ENCODE measurements at places on chromosomes 1 and 21. TPM values are rescaled to one million over a fixed set of nuclear protein-coding genes. Genes with fewer than 3 reads are reported as not detected.

- DNase-seq: no peak
Observed at GRCh38 chr1:184555665-184556641, 169.1 kb downstream of the C1orf21 start.

DNA sequence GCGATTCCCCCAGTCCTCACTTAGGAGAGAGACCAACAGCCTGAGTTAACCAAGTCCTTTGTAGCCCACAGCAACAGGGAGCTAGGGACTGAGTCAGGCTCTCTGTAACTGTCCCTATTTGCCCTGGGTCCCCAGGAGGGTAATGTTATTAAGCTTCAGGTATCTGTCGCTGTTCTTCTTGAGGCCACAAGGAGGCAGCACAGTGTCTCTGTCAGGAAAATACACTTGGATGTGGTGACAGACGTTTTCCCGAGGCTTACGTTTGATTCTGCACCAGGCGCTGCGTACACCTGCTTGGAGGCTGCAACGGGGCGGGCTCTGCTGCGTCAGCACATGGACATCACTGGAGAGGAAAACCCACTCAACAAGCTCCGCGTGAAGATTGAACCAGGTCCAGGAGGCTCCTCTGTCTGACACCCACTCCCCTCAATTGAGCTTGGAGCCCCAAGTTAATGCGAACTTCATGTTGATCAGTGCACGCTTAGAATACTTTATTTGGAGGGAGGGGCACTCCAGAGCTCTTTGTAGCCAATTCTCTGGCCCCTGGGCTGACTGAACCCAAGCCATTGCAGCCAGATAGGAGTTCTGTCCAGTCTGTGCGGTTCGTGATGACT is 10.7 kb upstream of the ELF3 start:
- peak; percentile 36 for DNase-seq

DNA sequence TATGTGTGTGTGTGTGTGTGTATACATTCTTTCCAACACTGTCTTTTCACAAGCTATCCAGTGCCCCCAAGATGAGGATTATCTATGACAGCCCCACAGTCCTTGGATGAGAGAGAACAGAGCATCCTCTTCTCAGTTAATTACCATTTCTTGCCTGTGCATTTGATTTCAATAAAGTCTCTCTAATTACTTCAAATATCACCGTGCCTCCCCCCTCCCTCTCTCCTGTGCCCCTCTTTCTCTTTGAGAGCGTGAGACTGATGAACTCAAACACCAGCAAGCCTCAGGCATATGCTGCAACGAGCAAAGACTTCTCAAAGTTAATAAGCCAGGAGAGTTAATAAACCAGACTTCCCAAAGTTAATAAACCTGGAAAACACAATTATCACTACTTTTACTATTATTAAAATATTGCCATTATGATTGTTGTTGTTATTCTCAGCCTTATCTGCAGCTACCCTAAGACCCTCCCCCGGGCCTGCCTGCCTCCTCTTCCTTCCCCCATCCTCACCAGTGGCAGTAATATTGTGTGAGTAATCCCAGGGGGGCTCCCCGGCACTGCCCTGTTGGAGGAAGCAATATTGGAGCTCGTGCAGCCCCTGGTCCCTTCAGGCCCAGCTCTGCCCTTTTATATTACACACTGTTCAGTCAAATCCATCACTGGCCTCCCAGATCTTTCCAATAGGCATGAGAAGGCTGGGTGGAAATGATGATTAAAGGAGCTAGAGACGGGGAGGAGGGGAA is 30.9 kb downstream of the LMX1A start:
- DNase-seq: no peak

- DNase-seq: no peak
Observed at GRCh38 chr1:211497489-211498045, 5.6 kb upstream of the RD3 start.

DNA sequence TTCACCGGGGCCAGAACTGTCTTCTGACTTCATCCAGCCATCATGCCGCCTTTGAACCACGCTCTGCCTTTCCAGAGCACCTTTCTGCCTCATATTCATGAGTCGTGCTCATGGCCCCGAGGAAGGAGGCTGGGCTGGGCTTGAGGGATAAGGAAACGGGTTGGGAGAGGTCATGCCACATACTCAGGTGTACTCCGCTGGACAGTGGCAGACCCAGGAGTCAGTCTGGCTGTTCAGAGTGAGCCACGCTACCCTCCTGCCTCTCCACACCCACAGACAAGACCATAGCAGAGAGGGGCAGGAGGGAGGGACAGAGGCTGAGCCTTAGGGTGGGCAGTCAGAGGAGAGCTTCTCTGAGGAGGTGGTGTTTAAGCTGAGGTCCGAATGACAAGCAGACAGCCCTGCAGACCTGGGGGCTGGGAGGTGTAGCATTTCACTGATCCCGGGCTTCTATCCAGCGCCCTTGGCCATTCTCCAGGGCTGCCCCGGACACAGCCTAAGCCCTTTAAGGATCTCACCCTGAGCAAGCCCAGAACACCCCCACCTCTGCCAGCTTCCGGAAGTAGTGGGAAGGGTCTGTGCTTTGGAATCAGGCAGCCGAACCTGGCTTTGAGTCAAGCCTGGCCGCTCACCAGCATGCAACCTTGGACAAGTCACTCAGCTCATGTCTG is 102.3 kb downstream of the LACTBL1 start:
- DNase-seq: no peak

GRCh38 chr1:34984435-34984792 is 733 bp downstream of the TMEM35B start:
- DNase-seq: no peak

DNA sequence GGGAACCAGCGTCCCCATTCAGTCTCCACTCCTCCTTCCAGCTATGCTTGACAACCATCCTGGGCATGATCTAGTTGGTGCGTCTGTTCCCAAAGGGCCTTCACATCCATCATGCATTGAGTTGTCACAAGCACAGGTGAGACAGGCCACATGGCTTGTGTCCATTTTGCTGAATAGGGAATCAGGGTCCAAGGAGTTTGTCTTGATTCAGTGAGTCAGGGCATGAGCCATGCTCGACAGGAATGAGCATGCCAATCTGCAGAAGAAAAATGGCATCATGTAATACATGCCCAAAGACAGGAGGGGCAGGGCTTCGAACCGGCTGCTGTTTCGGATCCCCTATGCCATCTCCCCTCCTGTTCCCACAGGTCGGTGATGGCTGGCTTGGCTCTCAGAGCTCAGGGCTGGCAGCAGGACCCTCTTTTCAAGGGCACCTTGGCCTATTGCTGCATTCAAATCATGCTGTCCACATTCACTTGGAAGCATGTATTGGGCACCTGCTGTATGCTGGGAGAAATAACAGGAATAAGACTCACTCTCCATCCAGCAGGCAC is 44.5 kb downstream of the PKP1 start:
- no peak for DNase-seq

AMY1C gene
- not detected for total RNA-seq

DNAI4 gene
- total RNA-seq: 1.0 TPM

DNA sequence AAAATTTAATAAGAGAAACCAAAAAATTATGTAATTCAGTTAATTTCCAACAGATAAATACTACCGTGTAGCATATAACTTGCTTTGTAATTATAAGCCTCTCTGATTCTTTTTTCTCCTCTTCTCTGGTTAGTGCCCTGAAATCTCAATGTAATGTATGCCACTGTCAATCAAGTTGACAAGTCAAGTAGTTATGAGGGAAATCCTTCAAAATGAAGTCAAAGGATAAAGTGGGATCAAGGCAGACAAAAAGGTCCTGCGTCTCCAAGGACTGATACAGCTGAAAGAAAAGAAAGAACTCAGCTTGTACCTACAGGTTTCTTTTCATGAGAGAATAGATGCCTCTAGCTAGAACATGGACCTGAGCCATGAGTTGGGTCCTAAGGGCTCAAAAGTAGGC is 19.8 kb downstream of the VPS45 start:
- no peak for DNase-seq

NR0B2 gene
- not detected for total RNA-seq

ZYG11A gene
- total RNA-seq: 0.16 TPM

- no peak for DNase-seq
Observed at GRCh38 chr1:10663678-10664035, 132.8 kb downstream of the CASZ1 start.

- DNase-seq: no peak
Observed at GRCh38 chr1:170388489-170388888, 143.5 kb upstream of the GORAB start.

CATSPERE gene
- total RNA-seq: 0.20 TPM

- no peak for DNase-seq
Observed at GRCh38 chr1:208595745-208596144, 351.6 kb upstream of the PLXNA2 start.

DNA sequence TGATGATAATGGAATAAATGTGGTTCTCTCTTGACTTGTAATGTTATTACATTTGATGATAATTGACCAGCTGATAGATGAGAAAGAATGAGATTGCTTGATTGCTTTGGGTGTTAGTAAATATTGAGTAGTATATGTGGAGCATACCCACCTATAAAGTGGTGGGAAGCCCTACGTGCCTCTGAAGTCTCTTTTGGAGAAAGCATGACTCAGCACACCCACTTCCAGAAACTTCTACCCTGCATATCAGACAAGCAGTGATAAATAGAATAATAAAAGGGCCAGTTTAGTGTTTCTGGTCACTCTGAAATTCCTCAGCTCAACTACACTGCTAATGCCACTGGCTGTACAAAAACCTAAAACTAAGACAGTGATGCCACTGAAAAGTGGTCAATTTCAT is 288.8 kb downstream of the ZNF648 start:
- no peak for DNase-seq

GJB3 gene
- total RNA-seq: not detected

- DNase-seq: no peak
Observed at GRCh38 chr1:223161321-223161720, 18.3 kb upstream of the TLR5 start.

DNA sequence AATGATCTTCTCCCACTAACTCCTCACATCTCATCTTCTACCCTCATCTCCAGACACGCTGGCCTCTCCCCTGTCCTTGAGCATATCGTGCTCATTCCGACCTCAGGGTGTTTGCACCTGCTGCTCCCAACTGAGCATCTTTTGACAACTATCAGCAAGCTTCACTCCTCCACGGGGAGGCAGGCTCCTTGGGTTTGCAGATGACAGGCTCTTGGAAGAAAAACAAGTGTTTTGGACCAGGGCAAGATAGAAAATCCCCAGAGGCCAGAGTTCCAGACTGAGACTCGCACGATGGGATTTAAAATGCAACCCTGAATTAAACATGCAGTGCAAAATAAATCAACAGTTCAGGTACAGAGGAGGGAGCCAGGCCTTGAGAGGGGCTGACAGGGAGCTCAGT is 246.7 kb downstream of the PTPRU start:
- DNase-seq: no peak

OR6K6 gene
- total RNA-seq: not detected

GRCh38 chr1:223031733-223032601 is 111.1 kb downstream of the TLR5 start:
- DNase-seq: no peak

- DNase-seq: no peak
Observed at GRCh38 chr1:208559597-208560329, 315.6 kb upstream of the PLXNA2 start.

DNA sequence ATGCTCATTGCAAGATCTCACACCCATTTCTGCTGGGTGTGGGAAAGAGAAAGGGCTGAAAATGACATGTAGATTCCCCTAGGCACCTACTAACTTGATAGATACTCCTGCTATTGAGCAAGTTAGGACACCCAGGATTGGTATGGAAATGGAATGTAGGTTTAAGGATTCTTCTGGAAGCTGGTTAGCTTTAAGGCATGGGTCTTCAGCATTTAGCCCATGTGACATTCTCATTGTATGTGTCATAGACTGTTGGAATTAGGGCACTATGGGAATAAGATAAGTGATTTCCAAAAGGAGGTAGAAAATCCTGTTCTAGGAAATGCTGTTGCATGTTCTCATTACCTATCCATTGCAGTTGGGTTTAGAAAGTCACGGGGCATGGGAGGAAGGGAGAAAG is 76.2 kb downstream of the DISC1 start:
- DNase-seq: no peak

DNA sequence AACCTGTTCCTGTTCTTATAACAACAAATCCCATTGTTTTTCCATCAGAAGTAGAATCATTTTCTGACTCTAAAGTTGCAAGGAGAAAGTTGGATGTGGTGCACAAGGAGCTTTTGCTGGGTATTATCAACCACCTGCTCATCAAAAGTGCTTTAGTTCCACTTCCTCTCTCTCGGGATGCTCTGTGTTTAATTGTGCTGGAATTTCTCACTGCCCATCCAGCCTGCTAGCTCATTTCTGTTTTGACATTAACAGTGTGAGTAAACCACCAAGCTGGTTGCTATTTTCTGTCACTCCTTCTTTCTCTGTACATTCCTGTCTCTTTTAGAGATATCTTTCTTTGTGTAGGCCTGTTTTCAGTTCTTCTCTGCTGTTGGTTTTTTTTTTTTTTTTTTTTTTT is 6.0 kb downstream of the KDM4A start:
- DNase-seq: no peak

- no peak for DNase-seq
Observed at GRCh38 chr1:115325874-115326273, 12.2 kb downstream of the NGF start.

DNA sequence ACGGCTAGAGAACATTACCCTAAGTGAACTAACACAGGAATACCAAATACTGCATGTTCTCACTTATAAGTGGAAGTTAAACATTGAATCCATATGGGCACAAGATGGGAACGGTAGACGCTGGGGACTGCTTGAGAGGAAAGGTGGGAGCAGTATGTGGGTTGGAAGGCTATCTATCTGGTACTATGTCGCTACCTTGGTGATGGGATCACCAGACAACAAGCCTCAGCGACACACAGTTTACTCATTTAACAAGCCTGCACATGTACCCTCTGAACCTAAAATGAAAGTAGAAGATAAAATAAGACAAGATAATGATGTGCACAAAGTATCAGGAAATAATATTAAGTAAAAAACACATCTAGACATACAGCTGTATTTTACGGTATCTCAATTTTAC is 819 bp downstream of the PYHIN1 start:
- peak; percentile 10 for DNase-seq

CDA gene
- not detected for total RNA-seq

HAO2 gene
- total RNA-seq: not detected

DNA sequence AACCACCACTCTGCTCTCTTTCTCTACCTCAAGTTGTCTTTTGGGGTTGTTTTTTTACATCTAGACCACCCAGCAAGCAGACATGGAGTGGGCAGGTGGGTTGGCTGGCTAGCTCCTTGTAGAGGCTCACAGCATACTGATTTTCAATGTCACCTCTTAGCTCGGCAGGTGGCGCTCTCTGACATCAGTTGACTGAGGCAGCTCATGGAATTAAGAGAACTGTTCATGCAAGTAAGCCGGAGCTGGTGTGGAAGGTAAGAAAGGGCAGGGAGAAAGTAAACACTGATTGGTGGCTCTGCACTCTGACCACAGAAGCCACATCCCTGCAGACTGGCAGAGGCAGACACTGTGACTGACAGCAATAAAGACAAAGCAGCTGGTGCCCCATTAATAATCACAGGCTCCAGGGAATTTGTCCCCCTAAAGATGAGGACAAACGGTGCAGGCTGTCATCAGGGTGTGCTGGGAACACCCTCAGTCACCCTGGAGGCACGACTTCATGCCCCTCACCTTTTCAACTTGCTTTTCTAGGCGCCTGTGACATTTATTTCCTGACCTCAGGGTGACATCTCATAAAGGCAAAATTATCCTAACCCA is 226.8 kb downstream of the LMX1A start:
- peak; percentile 68 for DNase-seq

FAM131C gene
- 0.70 TPM for total RNA-seq

- DNase-seq: no peak
Observed at GRCh38 chr1:198929111-198929604, 290.3 kb downstream of the PTPRC start.

Measured in activated CD8-positive, alpha-beta T cell treated with anti-CD3 and anti-CD28 coated beads for 36 hours (primary cell).